ENCODE measurements at places on chromosomes 2 and 18. TPM values are rescaled to one million over a fixed set of nuclear protein-coding genes. Genes with fewer than 3 reads are reported as not detected.

- DNase-seq, result no peak
Measured at GRCh38 chr2:180559771-180560170, 420.6 kb upstream of the UBE2E3 start.

- DNase-seq, result no peak
Measured at GRCh38 chr2:217695033-217695520, 307.7 kb downstream of the TNS1 start.

DNA sequence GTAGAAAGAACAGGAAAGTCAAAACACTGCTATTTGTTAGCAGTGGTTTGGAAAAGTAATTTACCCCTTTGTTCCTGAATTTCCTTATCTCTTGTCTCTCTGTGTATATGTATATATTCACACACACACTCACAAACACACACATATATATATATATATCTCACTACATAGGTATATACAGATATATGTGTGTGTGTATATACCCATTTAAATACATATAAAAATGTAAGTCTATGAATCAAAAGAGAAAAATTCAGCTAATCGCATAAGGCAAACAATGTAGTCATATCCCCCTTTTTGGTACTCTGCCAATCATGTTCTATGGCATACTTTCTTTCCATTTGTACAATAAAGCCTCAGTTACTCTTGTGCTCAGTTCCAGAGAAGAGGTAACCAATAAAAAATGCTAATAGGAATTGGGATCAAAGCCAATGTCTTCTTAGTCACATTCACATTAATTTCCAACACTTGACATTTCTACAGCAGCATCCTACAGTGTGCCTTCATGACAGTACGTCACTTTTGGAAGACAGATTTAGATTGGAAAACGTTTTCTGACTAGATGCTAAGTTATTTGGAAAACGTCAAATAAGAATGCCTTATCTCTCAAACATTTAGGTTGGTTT, 94.6 kb downstream of the MC4R start:
- DNase-seq, result no peak

GRCh38 chr2:101776172-101777043, 78.9 kb downstream of the MAP4K4 start:
- DNase-seq, result no peak

The LRRC30 gene
- not detected for total RNA-seq

The GORASP2 gene
- 57.1 TPM for total RNA-seq

DNA sequence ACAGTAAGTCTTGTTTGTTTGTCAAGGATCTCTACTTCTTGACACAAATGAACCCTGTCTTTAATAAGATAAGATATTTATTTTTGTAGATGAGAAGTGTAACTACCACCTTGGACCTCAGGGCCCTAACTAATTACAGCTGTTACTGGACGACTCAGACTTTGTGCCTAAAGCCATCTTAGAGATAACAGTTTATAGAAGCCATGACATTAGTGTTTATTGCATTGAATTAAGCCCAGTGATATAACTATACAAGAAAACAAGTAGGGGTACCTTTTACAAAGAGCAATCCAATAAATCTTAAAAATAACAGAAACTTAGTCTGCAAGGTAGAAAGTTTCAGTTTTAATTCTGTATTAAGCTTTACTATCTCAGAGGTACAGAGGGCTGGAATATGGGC, 119.0 kb downstream of the HIBCH start:
- DNase-seq, result no peak

DNA sequence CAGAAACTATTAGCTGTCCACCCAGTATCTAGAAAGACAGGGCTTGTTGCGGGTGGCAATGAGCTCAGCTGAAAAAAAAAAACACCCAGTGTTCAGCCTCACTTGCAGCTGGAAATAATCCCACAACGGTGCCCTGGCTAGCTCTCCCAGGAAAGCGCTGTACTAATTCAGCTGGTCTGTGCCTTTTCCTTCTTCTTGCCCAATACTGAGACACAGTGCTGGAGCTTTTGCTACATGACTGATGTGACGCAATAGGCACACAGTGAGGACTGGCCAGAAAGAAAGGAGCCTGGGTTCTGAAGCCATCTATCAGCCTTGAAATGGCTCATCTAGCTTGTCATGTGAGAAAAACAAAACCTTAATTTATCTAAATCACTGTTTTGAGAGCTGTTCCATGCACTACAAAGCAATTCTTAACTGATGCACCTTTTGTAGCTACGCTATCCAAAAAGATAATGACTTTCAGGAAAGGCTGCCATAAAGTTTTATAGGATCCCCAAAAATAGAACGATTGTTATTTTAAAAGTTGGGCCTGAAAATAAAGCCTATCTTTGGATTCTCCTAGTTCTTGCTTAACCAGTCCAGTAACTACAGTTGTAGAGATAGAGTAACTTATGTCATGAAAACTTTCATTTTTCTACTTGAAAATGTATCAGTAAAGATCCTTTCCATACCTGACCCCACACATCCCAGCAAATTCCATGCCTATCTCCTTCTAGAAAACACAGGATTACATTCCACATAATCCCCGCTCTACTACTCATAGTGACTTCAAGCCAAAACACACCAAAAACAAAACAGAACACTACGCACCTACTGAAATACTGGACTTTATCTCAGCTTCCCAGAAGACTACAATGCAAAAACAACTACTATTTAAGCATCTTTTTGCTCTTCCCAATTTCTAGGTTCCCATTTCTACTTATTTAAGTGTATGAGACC, 15.9 kb downstream of the KIDINS220 start:
- no peak for DNase-seq

- DNase-seq, result no peak
Measured at GRCh38 chr18:61167902-61168301, 165.3 kb upstream of the CDH20 start.

DNA sequence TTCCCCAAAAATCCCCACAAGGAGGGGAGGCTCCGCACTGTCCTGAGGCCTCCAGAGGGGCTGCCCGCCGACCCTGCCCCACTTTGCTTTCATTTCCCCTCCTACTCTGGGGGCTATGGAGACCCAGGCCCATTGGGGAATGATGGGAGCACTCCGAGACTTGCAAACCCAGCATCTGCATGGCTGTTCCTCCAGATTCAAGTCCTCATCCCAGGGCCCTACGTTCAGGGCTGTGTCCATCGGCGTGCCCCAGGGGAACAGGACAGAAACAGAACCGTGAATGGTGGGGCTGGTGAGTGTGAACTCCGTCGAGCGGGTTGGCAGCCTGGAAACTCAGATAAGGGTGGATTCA, 116.1 kb upstream of the HDAC4 start:
- no peak for DNase-seq

GRCh38 chr2:8249769-8250168, 432.1 kb upstream of the ID2 start:
- DNase-seq, result no peak

DNA sequence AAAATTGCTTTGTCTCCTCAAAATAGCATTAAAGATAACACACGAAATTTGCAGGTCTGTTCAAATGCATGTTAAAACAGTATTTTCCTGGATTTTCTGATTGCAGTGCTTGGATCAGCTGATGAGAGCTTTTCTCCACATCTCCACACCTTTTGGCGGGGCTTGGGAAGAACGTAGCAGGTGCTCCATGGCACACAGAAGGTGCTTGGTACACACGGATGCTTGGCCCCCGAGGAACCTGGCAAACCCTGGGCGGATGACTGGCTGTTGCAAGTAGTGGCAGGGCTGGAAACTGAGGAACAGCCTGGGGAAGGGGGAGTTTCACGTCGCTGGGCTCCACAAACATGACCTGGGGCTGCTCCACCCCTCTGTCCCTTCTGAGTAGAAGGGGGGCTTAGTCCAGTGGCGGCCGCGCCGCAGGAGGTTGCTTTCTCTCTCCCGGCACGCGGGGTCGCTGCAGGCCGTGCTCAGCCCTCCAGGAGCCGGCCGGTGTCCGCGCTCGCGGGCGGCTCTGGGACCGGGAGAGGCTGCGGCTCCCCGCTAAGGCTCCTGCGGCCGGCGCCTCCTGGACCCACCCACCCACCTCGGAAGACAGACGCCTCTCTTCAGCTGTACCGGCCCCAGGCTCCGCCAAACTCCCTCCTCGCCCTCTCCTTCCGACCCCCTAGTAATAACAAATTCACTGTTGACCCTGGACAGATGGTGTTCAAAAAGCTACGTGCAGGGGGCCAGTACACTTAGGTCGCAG, 69.3 kb downstream of the MARCO start:
- DNase-seq, result peak; percentile 62

- no peak for DNase-seq
Measured at GRCh38 chr2:134663451-134664450, 55.0 kb downstream of the TMEM163 start.

The IL37 gene
- not detected for total RNA-seq

The GTF3C2 gene
- total RNA-seq, result 17.3 TPM

The IGFBP5 gene
- total RNA-seq, result 156 TPM

GRCh38 chr2:190052307-190052706, 10.2 kb downstream of the MSTN start:
- DNase-seq, result no peak

The RAPGEF4 gene
- 9.0 TPM for total RNA-seq

- DNase-seq, result no peak
Measured at GRCh38 chr2:241047253-241048010, 49.0 kb downstream of the SNED1 start.

The CLEC4F gene
- total RNA-seq, result 0.22 TPM

The VWA3B gene
- 0.38 TPM for total RNA-seq

- DNase-seq, result no peak
Measured at GRCh38 chr2:26648516-26648915, 7.3 kb upstream of the CIB4 start.

The C2orf81 gene
- total RNA-seq, result 1.1 TPM

The CNTNAP5 gene
- total RNA-seq, result not detected

- DNase-seq, result no peak
Measured at GRCh38 chr2:133314795-133315194, 253.5 kb downstream of the NCKAP5 start.

The KANSL1L gene
- 14.7 TPM for total RNA-seq

The ANKRD29 gene
- 6.8 TPM for total RNA-seq

GRCh38 chr2:66824926-66825325, 390.0 kb downstream of the MEIS1 start:
- no peak for DNase-seq

- no peak for DNase-seq
Measured at GRCh38 chr2:229768235-229768634, 53.9 kb upstream of the DNER start.

The ZRANB3 gene
- total RNA-seq, result 3.1 TPM

The LRATD1 gene
- 2.5 TPM for total RNA-seq

DNA sequence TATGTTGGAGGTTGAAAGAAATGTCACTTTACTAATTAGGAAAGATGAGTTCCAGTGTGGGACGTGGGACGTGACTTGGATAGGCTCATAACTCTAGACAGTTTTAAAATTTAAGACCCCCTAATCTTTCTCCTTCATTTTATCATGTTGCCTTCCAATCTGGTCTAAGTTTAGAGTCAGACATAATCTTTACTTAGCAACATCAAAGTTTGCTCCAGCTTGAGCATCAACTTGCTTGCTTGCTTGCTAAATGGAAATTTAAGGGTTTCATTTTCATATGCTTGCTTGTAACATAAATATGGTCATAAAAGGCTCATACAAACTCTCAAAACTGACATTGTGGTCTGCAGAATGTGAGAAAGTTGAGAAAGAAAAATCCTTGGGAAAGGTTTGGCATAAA, 428.9 kb downstream of the EPHA4 start:
- no peak for DNase-seq

The SH3BP4 gene
- total RNA-seq, result 9.3 TPM

- DNase-seq, result no peak
Measured at GRCh38 chr18:43855376-43855775, 578.1 kb upstream of the SYT4 start.

- DNase-seq, result peak; percentile 55
Measured at GRCh38 chr2:12493031-12493513, 223.7 kb upstream of the TRIB2 start.

- DNase-seq, result peak; percentile 88
Measured at GRCh38 chr2:29011418-29012060, 30.4 kb downstream of the TOGARAM2 start.

GRCh38 chr2:172089633-172090032, 4.3 kb downstream of the DLX1 start:
- DNase-seq, result no peak

The SLC30A3 gene
- 10.1 TPM for total RNA-seq

GRCh38 chr2:104434318-104434792, 419.6 kb upstream of the POU3F3 start:
- no peak for DNase-seq

The MTLN gene
- total RNA-seq, result 225 TPM

DNA sequence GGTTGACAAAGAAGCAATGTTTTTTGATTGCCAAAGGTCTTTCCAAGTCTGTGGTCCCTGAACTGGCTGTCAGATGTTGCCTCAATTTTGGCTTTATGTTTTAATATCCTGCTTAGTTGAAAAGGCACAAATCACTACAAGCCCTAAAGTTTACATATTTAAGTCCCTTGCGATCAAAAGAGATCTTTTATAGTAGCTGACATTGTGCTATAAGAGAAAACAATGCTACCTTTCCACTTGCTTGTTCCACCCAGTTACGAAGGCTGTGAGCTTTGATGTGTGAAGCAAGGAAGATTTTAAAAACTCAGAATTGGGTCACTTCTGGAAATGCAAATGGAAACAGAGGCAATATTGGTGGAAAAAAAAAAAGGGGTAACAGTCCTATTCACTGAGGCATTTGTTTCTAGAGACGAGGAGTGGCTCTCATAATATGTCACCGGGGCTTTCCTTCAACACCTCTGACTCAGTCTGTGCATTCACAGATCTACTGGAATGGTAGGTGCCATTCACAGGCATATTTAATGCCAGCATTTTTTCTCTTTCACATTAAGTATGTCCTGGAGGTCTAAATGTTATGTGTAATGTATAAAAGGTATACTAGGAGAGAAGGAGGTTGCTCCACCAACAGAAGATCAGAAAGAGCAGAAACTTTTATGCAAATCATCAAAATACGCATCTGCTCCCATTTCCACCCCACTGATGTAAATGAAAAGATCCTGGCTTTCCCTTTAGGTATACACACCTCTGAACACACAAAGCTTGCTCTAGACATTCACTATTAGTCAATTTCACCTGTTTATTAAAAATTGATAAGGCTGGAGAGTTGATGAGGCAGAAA, 91.8 kb downstream of the TGIF1 start:
- no peak for DNase-seq

- DNase-seq, result peak; percentile 14
Measured at GRCh38 chr18:77076111-77076510, 56.5 kb downstream of the MBP start.

GRCh38 chr2:149513461-149513860, 74.1 kb downstream of the MMADHC start:
- no peak for DNase-seq

The DCDC2C gene
- not detected for total RNA-seq
